ENCODE measurements at places on chromosomes 1 and 21. TPM values are rescaled to one million over a fixed set of nuclear protein-coding genes. Genes with fewer than 3 reads are reported as not detected.
A peak's percentile ranks its signal among the peaks of the same experiment; 100 is the strongest.

The PRAMEF17 gene
- total RNA-seq, result not detected

- no peaks in the 10 kb centered on the region for H3K4me1 ChIP-seq
- no peaks in the 10 kb centered on the region for H3K36me3 ChIP-seq
- H3K27me3 ChIP-seq, result no peaks in the 10 kb centered on the region
- H3K27ac ChIP-seq, result no peak overlapping the region
- peak; percentile 44 for DNase-seq
- no peak overlapping the region for H3K4me3 ChIP-seq
Observed at GRCh38 chr1:59640851-59641250, 173.9 kb upstream of the HOOK1 start.

DNA sequence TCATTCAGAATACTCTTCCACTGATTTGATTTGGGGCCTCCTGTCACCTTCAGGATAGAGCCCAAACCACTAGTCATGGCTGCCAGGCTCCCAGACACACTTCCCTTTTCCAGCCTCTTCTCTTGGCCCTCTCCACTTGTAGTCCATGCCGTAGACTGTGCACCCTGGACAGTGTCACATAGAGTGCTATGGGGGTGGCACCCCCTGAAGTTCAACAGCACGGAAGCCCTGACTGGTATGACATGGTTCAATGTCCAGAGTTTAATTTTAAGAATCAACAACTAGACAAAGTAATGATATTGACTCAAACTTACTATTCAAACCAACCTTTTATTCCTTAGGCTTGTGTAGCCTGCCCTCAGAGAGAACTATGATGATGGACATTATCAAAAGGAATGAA lies 22.3 kb downstream of the FMO2 start:
- H3K36me3 ChIP-seq, result no peaks in the 10 kb centered on the region
- H3K4me3 ChIP-seq, result no peak overlapping the region
- H3K27ac ChIP-seq, result no peak overlapping the region
- no peaks in the 10 kb centered on the region for H3K4me1 ChIP-seq

- H3K4me3 ChIP-seq, result no peak overlapping the region
- DNase-seq, result peak; percentile 7
Observed at GRCh38 chr1:221294242-221294641, 415.0 kb downstream of the HLX start.

DNA sequence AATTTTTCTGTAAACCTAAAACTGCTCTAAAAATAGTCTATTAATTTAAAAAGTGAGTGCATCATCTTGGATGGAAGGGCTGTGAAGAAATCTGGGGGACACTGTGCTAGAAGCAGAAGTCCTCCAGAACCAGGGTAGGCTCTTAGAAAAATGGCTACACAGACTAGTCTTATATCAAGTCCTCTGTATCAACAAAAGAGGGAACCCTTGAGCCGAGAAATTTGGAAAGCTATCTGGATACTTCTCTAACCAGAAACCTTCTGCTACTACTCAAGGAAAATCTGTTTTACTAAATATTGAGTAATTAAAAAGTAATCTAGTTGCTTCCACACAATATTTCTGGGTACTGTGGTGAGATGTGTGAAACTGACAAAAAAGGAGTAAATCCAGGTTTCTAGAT lies 92.1 kb downstream of the WDR3 start:
- no peaks in the 10 kb centered on the region for H3K4me1 ChIP-seq
- H3K36me3 ChIP-seq, result no peaks in the 10 kb centered on the region
- no peak overlapping the region for H3K27ac ChIP-seq
- H3K4me3 ChIP-seq, result no peak overlapping the region
- DNase-seq, result no peak
- no peaks in the 10 kb centered on the region for H3K27me3 ChIP-seq

- H3K36me3 ChIP-seq, result peaks cover 6% of the 10 kb centered on the region
- H3K4me3 ChIP-seq, result peak overlapping the region; percentile 70
- H3K27me3 ChIP-seq, result no peaks in the 10 kb centered on the region
Observed at GRCh38 chr1:99850459-99851291, 514 bp downstream of the AGL start.

The KRTAP19-1 gene
- not detected for total RNA-seq

DNA sequence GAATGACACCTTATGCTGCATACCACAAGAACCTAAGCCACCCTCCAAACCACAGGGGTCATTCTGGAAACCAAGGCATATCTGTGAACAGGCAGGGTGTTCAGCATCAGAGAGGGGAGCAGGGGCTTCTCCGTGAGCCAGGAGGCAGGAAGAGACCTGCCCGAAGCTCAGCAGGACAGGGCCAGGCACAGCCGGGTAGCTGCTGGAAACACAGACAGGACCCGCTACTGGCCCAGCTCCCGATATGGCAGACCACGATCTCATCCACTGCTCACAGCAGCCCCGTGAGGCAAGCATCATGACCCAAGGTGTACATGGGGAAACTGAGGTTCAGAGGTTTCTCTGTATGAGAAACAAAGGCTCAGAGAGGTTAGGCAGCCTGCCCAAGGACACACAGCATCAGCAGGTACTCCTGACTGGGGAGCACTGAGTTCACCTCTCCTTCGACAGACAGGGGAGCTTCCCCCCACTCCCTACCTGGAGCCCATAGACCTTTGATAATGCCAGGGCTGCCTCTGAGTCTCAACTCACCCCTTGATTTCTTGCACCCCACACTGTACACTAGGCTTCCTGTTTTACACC lies 317.7 kb downstream of the MATN1 start:
- H3K27ac ChIP-seq, result no peak overlapping the region
- H3K4me3 ChIP-seq, result no peak overlapping the region
- no peaks in the 10 kb centered on the region for H3K36me3 ChIP-seq
- no peak for DNase-seq
- H3K4me1 ChIP-seq, result peaks cover 3% of the 10 kb centered on the region
- H3K27me3 ChIP-seq, result no peaks in the 10 kb centered on the region

Measured in cardiac muscle cell (in vitro differentiated cells and primary cell).